ENCODE measurements at places on chromosomes 7 and 10.

DNA sequence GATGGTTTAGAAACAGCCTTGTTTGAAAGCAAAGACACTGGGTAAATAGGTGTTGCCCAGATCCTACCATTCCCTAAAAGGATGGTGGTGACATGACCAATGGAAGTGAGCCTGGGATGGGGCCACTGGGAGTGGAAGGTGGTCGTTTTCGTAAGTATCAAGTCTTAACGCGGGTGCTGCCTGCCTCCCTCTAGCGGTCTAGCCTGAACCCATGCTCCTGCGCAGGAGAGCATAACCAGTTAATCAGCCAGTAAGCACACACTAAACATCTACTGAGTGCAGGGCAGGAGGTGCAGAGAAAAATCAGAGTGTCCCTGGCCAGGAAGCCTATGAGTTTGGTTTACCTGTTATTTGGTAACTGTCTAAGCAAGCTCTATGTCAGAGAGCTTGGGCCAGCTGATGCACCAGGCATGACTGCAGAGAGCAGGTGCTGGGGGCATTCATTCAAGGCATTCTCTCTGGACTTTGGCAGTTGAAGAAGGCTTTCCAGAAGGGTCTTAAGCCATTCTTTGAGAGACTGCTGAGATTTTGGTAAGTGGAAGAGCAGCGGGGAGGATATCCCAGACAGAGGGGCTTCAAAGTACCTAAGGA lies 930 bp downstream of the GARIN1A start:
- peak; percentile 63 for DNase-seq

DNA sequence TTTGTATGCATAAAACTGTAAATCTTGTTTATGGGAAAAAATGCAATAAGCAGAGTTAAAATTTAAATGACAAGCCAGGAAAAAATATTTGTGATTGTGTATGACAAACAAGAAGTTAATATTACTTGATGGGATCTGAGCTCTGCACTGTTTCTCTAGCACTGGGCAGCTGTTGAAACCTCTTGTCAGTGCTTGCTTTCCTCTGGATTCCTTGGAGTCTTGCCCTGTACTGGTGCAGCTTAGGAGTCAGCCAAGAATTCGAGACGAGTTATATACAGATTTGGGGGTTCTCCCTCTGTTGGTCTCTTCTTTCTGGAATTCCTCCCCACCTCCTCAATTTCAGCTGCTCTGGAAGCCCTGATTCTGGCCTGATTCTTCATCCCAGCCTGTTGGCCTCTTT lies 24.3 kb upstream of the OPN4 start:
- DNase-seq: no peak

- DNase-seq: no peak
Measured at GRCh38 chr10:102342958-102343357, 52.5 kb upstream of the NFKB2 start.

GRCh38 chr7:131249003-131249402 lies 78.7 kb upstream of the MKLN1 start:
- DNase-seq: no peak

- DNase-seq: no peak
Measured at GRCh38 chr10:70662362-70663220, 9.7 kb upstream of the ADAMTS14 start.

DNA sequence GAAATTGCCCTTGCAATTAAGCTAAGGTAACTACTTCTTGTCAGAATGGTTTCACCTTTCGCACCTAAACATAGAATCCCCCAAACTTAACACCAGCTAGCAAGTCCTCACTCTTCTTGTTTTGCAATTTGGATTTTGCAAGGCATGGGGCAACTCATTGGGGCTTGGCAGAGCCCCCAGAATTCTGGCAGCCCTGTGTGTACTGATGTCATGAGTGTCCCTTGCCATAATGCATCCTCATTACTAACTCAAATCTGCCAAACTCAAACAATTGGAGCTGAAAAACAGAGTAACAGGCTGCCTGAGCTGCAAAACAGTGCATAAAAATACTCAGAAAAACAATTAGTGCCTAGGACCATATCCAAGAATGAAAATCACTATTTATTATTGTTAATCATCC lies 7.9 kb upstream of the XPNPEP1 start:
- DNase-seq: no peak

GRCh38 chr10:34433241-34434076 lies 381.6 kb downstream of the PARD3 start:
- DNase-seq: no peak

GRCh38 chr7:40133561-40134427 lies 628 bp downstream of the MPLKIP start:
- DNase-seq: peak; percentile 74

DNA sequence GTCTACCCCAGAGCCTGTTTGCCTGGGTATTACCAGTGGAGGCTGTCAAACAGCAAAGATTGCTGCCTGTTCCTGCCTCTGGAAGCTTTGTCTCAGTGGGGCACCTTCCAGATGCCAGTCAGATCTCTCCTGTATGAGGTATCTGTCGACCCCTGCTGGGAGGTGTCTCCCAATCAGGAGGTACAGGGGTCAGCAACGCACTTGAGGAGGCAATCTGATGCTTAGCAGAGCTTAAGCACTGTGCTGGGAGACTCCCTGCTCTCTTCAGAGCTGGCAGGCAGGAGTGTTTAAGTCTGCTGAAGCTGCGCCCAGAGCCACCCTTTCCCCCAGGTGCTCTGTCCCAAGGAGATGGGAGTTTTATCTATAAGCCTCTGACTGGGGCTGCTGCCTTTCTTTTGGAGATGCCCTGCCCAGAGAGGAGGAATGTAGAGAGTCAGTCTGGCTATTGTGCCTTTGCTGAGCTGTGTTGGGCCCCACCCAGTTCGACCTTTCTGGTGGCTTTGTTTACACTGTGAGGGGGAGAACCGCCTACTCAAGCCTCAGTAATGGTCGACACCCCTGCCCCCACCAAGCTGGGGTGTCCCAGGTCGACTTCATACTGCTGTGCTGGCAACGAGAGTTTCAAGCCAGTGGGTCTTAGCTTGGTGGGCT lies 62.2 kb downstream of the PPP1R9A start:
- no peak for DNase-seq

GRCh38 chr10:102455893-102456471 lies 4.6 kb upstream of the C10orf95 start:
- DNase-seq: no peak

GRCh38 chr10:132705173-132705572 lies 80.8 kb downstream of the NKX6-2 start:
- no peak for DNase-seq

DNA sequence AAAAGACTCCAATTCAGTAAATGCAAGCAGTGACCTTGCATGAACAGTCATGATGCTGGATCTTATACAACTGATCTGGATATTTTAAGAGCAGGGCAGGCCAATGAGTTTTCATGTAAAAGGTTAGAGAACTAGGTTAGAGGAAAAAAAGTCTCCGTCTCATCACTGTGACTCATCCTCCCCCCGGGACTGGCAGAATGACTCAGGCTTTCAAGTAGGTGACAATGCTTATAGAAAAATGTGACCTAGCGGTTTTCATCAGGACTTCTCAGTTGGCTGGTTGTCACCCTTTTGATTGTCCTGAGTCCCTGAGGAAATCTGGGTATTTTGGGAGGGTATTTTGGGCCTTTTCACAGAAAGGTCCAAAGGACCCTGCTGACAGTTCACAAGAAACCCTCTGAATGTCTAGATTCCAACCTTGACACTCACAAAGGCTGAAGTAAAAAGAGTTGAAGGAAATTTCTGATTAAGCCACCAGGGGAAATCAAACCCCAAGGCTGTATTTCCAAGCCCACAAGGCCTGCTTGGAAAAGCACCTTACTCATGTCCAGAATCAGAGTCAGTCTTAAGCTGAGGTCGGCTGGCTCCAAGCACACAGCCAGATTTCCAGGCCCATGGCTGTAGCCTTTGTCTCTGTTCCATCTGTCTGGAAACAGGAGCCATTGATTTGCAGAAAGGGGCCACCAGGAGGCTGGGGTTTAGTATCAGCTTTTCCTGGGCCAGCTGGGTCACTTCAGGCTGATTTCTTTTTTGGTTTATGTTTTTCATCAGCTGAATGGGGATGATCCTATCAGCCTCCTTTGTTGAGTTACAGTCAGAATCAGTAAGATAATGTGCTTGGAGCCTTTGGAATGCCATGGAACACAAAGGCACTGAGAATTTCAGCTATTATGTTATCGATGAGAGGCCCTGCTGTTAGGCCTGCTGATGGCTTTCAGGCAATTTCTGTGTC lies 226.4 kb upstream of the HABP2 start:
- DNase-seq: no peak

GRCh38 chr10:13690281-13690825 lies 103.6 kb downstream of the PRPF18 start:
- DNase-seq: no peak

- no peak for DNase-seq
Measured at GRCh38 chr7:12765431-12766100, 78.1 kb downstream of the ARL4A start.

GRCh38 chr10:79116368-79116767 lies 47.6 kb downstream of the ZMIZ1 start:
- no peak for DNase-seq

DNA sequence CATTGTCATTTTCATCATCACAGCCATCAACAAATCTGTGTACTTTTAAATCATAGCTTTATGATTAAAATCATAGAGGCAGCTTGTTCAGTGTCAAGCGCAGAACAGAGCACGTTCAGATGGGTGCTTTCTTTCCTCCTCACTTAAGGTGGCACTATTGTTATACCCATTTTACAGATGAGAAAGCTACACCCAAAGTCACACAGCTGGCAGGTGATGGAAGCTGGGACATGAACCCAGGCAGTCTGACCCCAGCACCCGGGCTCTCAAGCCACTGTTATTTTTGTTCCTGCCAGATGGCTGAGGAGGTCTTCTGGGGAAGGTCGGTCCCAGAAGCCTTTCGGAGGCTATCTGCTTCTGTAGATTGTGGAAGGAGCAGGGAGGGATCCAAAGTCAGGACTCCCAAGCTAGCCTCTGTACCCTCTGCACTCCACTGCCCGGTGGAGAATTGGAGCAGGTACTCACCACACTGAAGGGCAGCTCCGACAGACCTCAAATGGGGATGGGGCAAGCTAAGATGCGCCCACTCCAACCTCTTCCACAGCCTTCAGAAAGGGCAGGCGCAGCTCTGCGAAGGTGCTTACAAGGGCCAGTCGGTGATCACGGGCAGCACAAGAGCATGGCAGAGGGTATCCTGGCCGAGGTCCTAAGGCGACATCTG lies 610 bp downstream of the AVPI1 start:
- DNase-seq: peak; percentile 71

DNA sequence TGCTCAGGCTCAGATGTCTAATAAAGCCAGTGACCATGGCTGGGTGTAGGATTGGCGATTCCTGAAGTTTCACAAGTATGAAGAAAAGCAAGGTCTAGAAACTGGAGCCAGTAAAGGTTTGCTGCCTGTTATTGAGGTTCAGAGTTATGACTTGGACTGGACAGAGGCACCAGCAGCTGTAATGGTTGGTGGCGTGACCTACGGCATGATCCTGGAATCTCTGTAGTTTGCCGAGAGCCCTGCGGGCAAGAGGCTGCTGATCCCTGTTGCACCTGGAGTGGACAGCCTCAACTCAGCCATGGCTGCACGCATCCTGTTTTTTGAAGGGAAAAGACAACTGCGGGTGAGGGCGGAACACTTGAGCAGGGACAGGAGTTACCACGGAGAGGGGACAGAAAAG lies 22.4 kb upstream of the SNX13 start:
- DNase-seq: no peak

DNA sequence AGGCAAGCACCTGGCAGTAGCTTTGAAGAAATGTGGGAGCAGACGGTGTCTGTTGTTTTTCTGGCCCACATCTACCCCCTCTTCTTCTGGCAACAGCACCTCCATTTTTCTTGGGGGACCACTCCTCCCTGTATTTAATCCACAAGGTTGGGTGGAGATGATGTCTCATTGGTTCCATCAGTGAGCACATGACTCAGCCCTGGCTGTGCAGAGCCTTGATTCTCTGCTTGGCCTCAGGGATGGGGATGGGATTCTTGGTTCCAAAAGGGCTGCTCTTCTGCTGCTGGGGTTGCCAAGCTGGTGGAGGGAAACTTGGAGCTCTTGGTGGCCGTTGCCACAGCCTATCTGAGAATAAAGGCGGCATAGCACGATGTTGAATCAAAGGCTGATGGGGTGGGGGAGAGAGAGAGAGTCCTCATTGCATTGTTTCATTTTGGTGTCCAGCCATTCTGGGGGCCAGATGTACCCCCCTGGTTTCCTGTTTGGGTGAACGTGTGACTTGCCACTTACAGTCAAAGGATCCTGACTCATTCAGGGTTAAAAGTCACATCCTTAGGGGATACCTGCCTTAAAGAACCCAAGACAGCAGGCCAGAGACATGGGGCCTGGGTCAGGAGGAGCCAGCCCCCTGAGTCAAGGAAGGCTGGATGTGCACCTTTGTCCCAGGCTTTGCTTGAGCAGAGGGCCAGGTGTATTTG lies 25.9 kb downstream of the GRK5 start:
- no peak for DNase-seq

GRCh38 chr10:126798649-126799048 lies 106.6 kb upstream of the DOCK1 start:
- DNase-seq: no peak
